ENCODE measurements at places on chromosomes 2 and 18.

GRCh38 chr18:13499803-13500202 is 226.6 kb downstream of the FAM210A start:
- DNase-seq: no peak

DNA sequence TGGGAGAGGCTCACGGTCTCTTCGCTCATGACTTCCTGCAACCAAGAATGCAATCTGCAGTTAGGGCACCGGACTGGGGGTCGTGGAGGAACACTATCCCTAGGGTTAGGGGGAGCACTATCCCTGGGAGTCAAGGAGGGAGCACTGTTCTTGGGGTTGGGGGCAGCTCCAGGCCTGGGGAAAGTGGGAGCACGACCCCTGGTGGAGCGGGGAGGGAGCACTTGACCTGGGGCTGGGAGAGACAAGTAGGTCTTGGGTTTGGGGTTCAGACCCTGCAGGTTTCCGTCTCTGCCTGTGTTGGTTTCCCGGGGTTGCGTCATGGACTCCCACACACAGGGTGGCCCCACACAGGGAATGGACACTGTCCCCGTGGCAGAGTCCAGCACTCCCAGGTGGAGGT is 133.6 kb downstream of the TPO start:
- no peak for DNase-seq

DNA sequence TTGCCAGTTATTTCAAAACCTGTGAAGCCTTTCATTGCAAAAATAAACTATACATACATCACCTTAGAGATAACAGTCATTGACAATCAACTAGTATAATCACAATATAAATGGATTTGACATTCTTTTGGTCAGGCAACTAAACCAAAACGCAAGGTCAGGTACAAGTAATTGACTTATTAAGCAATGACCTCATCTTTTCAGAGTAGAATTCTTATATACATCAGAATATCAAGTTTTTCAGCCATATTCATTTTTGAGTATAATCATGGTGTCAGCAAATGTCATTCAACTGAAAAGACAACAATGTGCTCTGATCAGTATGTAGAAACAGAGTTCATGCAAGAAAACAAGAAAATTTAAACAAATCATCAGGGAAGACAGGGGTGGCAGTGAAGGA is 208.6 kb downstream of the TGIF1 start:
- no peak for DNase-seq

DNA sequence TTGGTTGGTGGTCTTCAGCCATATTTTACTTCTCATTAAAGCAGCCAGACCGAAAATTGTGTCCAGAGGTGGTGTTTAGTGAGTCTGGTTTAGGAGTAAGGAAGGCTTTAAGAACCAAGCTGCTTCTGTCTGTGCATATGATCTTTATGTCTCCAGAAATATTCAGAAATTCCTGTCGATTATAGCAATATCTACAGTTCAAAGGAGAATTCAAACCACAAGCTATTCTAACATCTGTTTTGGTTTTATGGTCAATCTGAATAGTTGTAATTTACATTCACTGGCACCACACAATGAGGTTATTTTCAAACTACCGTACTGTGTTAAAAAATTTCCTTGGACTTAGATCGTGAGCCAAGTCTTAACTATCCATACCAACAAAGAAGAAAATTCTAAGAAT is 11.3 kb downstream of the UPP2 start:
- DNase-seq: no peak

DNA sequence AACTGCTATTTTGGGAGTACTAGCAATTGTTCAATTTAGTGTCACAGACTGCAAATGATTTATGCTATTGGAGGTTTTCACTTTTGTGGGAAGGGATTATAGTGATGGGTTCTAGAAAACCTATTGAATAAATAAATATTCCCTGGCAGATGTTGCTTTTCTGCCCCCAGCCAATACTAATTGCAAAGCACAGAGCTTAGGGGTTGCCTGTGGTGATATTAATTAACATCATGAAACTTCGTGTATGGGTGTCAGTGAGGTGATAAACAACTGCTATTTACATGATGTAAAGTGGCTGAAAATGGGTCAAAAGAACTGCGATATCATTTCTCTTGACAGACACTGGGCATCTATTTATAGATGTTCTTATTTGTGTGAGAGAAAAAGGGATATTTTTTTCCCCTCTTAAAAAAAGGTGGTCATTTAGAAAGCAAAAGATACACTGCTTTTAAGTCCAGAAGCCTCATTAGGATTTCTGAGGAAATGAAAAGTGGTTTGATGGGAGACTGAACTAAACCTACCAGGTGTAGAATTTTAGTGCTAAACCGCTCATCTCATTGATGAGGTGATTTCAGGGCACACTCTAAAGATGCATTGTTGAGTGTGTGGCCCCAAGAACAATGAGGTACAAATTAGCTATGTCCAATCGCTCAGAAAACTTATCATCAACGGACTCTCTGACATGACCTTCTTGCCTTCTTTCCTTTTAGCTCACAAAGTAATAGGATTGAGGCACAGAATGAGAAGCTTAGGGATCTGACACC is 116.7 kb upstream of the CHST9 start:
- no peak for DNase-seq

DNA sequence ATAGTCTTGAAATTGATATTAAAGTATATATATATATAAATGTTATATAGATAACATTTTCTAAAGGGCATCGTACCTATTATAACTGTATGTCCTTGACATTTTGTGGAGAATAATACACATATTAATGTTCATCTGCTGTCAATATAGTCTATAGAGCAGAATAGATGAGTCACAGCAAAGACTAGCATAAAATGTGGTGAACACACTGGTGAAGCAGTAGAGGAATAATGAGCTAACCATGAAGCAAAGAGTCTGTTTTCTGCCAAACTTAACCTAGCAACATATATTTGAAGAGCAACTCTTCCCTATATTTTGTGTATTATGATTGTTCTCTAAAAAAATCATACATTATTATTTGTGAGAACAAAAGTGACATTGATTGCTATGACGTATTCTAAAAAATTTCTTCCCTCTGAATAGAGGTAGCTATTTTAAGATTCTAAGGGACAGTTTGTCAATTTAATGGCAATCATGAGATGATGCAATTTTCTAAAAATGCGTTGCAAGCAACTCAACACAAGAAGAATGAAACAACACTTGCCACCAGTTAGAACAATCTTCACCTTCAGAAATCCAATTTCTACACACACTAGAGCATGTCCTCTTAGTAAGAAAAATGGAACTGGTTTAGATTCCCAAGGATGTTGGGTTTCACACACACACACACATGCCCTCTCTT is 22.0 kb downstream of the DOCK10 start:
- DNase-seq: no peak

- no peak for DNase-seq
Observed at GRCh38 chr2:86336675-86337243, 667 bp downstream of the REEP1 start.

DNA sequence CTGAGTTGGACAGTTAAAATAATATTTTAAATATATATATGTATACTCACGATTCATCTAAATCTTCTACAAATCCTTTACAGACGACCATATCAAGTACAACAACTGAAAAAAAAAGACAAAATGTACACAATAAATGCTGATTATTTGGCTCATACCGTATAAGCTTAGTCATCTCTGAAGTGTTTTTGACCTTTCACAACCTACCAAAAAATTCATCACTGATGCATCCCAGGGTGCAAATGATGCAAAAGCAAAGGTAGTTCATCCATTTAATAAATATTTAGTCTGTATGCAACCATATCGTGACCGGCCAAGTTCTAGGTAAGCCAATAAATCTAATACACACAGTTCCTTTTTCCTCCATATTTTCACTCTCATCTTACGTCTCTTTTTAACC is 1.1 kb downstream of the TMX3 start:
- DNase-seq: no peak

DNA sequence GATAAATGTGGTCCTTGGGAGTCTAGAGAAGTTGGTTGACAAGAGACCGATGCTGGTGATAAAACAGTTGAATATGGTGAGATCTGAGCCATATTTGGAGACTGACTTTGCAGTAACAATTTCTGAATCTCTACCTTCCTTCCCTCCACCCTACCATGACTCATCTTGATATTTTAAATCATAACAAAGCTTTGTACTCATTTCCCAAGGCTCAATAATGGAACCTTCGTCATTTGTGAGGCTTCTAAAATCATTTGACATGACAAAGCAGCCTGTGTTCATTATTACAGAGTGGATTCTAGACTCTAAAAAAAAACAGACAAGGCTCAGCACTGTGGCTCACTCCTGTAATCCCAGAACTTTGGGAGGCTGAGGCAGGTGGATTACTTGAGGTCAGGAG is 38.5 kb upstream of the PDCL3 start:
- DNase-seq: no peak

GRCh38 chr2:176002688-176003210 is 682 bp upstream of the LNPK start:
- DNase-seq: no peak

GRCh38 chr2:190459881-190460280 is 51.7 kb downstream of the MFSD6 start:
- no peak for DNase-seq

GRCh38 chr2:134320930-134321329 is 67.1 kb downstream of the MGAT5 start:
- DNase-seq: no peak

DNA sequence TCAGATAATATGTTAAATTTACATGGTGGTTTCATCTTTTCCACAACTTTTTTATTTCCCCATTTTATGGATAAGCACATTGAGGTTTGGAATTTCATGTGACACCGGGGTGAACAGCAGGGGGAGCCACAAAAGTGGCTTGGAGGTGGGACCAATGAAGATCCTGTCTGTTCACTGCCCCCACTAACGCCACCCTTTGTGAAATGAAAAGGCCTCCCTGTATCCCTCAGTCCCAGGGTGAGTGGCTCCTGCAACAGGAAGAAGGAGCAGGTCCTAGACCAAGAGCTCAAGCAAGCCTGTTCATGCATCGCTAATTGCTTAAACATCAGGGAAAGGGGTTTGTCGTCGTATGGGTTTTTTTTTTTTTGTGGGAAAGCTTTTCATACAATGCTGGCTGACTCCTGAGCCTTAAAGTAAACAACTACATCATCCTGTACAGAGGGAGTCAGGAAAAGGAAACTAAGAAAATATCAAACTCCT is 267.8 kb upstream of the EPAS1 start:
- no peak for DNase-seq

GRCh38 chr18:27661320-27662018 is 476.4 kb upstream of the CHST9 start:
- no peak for DNase-seq

DNA sequence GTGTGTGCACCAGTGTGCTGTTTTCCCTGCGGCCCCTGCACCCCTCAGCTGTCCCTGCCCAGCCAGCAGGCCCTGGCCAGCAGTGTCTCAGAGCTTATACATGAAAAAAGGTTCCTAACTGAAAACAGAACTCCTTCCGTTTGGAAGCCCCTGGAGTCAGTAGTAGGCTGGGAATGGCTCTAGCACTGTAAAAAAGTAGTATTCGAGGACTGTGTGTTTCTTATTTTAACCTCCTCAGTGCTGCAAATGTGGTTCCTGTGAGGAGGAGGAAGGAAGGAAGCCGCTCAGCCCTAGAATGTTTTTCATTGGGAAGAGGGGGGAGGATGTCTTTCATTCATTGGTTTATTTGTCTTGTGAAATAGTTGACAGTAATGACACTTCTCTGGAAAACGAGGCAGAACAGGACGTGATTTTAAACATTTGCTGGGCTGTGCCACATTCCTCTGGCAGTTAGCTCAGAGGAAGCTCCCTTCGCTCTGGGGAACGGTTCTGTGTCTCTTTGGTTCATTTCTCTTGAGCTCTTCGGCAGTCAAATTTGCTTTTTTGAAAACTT is 103.5 kb downstream of the SPTBN1 start:
- DNase-seq: no peak

DNA sequence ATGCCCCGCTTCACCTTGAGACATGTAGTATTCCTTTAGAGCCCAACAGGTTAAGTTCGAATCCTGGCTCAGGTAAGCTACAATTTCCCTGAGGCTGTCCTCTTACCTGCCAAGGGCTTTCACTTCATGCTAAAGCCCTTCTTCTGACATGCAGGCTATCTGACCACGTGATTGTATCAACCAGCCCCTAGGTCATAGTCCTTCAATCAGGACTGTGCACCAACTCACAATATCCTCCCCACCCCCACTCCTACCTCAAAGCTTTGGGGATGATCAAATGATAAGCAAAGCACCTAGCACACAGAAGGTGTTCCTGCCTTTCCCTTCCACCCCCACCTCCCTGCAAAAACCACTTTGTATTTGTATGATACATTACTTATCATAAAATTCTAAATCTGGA is 78.9 kb downstream of the AAK1 start:
- DNase-seq: no peak

DNA sequence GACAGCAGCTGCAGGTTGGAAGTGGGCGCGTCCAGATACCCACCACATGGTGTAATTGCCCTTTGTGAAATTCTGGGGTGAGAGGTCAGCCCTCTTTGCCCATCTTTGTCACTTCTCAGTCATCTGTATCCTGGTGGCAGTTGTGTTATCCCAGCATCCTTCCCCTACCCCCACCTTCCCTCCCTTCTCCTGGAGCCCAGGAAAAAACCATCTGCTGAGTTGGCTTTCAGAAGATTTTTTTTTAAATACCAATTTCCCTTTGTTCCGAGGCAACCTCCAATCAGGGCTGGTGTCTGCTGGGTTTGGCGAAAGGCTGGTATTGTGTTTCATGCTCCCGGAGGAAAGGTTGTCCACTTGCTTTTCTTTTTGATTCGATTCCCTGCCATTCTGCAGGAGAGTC is 35.2 kb downstream of the SETBP1 start:
- DNase-seq: no peak

GRCh38 chr18:32459361-32460101 is 11.2 kb downstream of the GAREM1 start:
- no peak for DNase-seq

DNA sequence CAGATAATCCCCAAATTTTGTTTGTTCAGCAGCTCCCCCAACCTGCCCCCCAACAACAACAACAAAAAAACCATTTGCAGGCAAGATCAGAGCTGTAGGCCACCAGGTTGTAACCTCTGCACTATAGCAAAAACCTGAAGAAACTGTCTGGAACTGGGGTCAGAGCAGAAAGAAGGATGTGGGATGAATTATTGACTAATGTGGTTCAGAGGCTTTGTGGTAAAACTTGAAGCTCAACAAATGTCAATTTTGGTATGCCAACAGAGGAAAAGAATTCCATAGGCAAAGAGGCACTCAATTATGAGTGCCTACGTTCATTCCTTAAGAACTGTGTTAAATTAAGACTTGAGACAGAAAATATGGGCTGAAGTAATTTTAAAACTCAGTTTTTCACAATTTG is 255.1 kb downstream of the STK39 start:
- DNase-seq: no peak

Measured in nucleus accumbens (tissue), 56 donors.